HCT116 (cell line): ENCODE measurements at places on chromosomes 12 and 14.
A peak's percentile ranks its signal among the peaks of the same experiment; 100 is the strongest.

DNA sequence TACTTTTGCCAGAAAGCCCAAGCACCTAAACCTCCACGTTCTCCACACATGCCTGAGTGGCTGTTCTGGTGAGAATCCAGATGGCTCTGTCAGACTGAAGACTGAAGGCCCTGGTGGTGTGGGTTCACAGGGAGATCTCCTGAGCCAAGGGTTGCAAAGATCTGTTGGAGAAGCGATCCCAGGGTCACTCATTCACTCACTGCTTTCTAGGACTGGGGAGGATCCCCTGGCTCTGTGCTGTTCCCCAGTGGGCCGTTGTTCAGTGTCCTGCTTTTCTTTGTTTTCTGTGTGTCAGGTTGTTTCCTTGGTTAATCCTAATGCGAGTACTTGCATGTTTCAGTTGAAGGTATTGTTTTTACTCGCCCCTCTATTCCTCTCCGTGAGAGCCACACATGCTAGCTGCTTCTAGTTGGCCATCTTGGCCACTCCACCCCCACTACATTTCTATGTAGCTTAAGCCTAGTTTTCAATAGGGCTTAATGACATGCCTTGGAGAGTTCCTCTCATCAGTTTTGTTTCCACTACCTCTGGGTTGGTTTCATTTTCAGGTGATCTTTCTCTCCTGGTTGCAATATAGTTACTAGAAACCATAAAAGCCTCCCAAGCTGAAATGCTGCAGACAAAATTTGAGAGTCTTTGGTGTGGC is 144.5 kb upstream of the SLC38A2 start:
- DNase-seq = no peak

DNA sequence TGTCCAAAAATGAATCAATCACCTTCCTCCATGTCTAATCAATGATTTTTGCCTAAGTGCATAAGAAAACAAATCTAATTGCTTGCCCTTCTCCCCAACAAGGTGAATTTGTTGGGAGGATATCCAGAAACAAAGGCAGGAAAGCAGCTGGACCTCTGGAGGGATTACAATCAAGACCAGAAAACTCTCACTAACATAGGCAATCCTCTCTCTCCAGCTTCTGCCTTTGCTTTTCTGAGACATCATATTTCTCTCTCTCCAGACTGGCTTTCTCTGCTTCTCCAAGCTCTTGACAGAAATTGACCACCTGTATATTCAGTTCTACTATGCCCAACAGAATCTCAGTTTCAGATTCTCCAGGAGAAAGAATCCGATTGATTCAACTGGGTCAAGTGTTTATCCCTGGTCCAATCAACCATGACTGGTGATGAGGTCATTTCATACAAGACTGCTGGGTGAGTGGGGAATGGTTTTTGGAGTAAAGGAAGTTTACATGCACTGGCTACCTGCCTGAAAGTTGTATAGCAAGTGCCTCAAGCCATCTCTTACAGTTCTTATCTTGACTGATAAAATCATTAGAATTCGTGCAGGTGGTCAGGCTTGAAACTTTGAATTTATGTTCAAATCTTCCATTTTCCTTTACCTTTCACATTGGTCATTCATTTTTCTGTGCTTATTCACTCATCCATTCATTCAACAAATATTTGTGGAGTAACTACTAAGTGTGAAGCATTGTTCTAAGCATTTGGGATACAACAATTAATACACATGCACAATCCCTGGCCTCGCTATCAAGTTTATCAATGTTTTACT is 22.2 kb upstream of the CFAP54 start:
- no peak for DNase-seq

- DNase-seq = peak; percentile 10
Observed at GRCh38 chr14:63493246-63493645, 49.9 kb downstream of the PPP2R5E start.

DNA sequence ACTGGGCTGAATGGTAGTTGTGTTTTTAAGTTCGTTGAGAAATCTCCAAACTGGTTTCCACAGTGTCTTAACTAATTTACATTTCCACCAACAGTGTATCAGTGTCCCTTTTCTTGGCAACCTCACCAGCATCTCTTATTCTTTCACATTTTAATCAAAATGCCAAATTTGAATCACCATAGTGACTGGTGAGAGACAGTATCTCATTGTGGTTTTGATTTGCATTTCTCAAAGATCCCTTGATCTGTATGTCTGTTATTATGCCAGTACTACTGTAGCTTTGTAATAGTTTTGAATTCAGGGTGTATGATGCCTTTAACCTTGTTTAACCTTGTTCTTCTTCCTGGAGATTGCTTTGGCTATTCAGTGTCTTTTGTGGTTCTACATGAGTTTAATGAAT is 2.2 kb upstream of the EIF2S3B start:
- no peak for DNase-seq

GRCh38 chr14:51443195-51444018 is 203.4 kb downstream of the TMX1 start:
- no peak for DNase-seq

DNA sequence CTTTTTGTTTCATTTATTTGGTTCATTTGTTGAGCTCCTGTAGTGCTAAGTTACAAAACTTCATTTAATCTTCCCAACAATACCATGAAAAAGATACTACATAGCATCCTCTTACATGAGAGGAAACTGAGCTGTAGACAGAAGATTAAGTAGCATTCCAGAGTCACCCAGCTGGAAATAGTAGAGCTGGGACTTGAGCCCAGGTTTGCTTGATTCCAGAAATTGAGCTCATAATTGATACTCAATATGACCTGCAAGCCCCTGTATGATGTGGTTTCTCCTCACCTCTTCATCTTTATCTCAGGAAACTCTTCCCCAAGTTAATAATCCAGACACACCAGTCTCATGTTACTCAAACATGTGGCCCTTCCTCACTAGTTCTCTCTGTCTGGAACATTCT is 87.0 kb upstream of the DAAM1 start:
- no peak for DNase-seq

GRCh38 chr12:2879853-2880252 is 2.8 kb downstream of the RHNO1 start:
- no peak for DNase-seq

- DNase-seq = no peak
Observed at GRCh38 chr12:38872156-38872555, 33.2 kb downstream of the CPNE8 start.

- DNase-seq = no peak
Observed at GRCh38 chr12:24034160-24034559, 84.7 kb upstream of the SOX5 start.

- DNase-seq = no peak
Observed at GRCh38 chr12:2638273-2639019, 156.3 kb upstream of the FKBP4 start.

GRCh38 chr12:117098361-117099217 is 627 bp downstream of the TESC start:
- DNase-seq = no peak

- DNase-seq = no peak
Observed at GRCh38 chr12:116691205-116691604, 46.7 kb downstream of the SPRING1 start.

DNA sequence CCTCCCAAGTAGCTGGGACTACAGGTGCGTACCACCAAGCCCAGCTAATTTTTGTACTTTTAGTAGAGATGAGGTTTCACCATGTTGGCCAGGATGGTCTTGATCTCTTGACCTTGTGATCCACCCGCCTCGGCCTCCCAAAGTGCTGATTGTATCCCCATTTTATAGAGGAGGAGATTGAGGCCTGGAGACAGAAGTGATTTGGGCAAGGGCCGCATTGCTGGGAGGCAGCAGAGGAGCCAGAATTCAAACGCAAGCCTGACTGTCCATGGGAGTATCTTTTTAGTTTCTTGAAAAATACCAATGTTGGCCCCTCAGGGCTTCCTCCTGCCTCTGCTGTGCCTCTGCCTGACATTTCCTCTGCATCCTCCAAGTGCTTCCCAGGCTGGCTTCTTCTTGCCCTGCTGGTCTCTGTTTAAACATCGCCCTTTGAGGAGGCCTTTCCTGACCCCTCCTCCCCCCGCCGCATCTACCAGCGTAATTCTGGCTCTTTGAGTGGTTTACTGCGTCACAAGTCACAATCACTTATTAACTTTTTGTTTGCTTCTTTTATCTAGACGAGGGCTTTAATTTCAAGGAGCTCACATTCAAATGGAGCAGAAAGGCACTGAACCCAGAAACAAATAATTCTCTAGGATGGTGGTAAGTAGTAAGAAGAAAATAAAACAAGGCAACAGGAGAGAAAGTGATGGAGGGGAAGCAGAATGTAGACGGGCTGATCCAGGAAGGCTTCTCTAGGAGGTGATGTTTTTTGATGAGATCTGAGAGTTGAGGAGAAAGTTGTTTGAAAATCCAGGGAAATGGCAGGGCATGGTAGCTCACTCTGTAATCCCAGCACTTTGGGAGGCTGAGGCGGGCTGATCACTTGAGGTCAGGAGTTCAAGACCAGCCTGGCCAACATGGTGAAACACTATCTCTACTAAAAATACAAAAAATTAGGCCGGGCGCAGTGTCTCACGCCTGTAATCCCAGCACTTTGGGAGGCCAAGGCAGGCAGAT is 91.0 kb upstream of the MED13L start:
- DNase-seq = no peak

DNA sequence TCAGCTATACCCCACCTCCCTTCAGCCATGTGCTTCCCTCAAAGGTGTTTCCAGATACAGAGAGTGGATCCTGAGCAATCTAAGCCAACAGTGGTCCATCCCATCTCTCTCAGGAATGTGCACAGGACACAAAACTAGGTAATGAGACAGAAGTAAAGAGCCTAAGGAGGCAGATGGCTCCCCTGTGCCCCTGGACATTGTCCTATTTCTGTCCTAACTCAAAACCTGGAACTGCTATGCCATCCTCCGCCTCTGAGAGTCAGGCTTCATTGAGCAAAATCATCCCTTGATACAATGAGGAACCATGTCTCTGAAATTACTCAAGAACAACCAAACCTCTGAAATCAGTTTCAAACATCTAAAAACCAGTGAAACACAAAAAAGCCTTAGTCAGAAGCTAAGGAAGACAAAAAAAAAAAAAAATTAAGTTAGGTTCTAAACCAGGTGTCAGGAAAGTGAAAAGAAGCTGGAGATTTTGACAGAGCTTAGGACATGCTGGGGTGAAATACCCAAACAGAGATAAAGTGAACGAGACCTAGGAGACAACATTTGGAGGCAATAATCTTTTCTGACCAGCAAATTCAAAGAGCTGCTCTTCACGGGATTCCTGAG is 200.3 kb upstream of the PLEKHG7 start:
- DNase-seq = no peak

- DNase-seq = no peak
Observed at GRCh38 chr12:56074396-56074795, 5.6 kb upstream of the ERBB3 start.

DNA sequence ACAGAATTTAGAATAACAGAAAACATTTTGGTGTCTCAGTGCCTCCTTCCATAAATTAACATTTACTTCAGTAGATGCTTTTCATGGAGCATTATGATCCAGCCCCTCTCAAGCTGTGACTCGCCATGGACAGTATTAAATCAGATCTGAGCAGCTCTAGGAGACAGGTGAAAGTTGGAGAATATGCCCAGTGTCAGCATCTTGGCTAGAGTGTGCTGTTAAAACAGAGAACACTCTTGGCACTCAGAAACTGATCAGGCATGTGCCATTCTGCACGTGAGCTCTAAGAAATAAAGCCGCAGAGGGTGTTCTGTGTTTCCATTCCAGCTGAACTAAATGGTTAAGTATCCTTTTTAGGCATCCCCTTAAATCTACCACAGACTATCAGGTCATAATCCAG is 68.0 kb downstream of the DIP2B start:
- DNase-seq = no peak

DNA sequence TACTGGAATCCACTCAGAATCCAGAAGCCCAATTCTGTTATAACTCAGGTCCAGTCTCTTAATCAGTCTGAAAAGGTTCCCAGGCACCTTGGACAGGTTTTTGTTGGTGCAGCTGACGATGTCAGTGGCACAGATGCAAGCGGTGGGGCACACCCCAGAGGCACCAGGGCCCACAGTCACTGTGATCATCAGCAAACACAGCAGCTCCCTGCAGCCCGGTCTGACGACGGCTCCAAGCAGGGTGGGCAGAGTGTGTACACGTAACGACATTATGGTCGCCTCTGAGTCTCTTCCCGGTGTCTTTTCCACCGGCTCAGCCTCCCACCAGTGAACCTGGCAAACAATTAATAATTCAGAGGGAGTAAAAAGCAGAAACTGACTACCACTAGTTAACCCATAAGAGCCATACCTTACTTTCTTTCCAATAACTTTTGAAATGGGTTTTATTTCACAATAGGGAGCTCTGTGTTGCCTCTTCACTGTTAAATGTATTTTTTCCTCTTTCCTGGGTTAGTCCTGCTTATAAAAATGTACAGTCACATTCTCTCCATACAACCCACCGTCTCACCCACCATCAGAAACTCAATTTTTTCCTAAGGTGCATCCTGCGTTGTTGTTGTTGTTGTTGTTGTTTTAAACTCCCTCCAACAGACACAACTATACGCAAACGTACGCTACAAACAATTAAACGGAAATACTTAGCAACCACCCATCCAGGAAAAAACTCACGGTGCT is 521 bp upstream of the PCED1B start:
- DNase-seq = no peak

DNA sequence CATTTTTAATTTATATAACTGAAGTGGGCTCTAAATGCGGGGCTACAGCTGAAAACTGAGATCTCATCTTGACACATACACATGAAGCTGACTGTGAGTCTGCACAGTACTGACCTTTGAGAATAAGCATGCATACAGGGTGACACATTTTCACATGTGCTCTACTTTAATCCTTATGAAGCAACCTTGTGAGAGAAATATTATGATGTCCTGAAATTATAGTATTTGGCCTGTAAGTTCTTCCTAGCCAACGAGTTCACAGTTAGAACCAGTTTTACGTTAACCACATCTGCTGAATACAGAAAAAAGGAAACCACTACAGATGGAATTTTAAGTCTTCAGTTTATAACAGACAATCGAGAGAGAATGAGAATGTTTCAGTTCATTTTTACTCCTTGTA is 70.3 kb downstream of the SPPL3 start:
- no peak for DNase-seq

- no peak for DNase-seq
Observed at GRCh38 chr12:127583041-127583440, 683.9 kb upstream of the TMEM132C start.

DNA sequence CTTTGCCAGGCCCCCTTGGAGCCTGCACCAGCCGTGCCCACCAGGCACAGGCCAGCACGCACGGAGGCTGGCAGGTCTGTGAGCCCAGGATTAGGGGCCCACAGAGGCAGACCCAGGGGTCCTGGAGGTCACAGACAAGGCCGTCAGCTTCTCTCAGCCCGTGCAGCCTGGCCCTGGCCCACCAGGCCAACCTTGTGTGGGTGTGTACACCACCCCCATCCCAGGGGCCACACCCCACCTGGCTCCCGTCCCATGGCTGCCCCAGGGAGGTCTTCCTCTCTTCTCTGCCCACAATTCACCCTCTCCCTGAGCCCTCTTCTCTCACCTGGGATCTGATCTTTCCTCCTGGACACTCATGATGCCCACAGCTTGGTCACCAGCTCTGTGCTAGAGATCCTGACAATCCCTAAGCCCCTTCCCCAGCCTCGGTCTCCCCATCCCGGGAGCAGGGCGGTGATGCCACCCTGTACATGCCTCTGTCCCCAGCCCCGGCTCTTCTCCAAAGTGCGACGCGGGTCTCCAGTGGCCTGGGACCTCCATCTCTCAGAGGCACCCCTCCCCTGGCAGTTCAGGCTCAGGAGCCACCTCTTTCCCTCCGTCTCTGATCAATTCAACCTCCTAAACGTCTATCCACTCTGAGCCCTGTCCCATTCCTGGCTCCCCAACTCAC is 31.1 kb upstream of the GPR132 start:
- no peak for DNase-seq
